Cardiac ventricle fibroblast (primary cell): ENCODE measurements at places on chromosomes 12 and 14. TPM values are rescaled to one million over a fixed set of nuclear protein-coding genes. Genes with fewer than 3 reads are reported as not detected.

SERPINA9 gene
- not detected in 2 replicates for total RNA-seq

TIMM9 gene
- total RNA-seq = 55.1 and 59.2 TPM in 2 replicates

JDP2 gene
- 72.1 and 78.1 TPM in 2 replicates for total RNA-seq

KCNA5 gene
- total RNA-seq = not detected in 2 replicates

TROAP gene
- 4.1 and 6.7 TPM in 2 replicates for total RNA-seq

CD27 gene
- not detected in 2 replicates for total RNA-seq

PPP1R36 gene
- total RNA-seq = 0.34 and 0.56 TPM in 2 replicates

PDZRN4 gene
- not detected in 2 replicates for total RNA-seq

FOXA1 gene
- total RNA-seq = not detected in 2 replicates

DNAJC22 gene
- total RNA-seq = 0.81 TPM in 1 of 2 replicates, not detected in the other

KRT8 gene
- 9.6 and 10.3 TPM in 2 replicates for total RNA-seq

SAMD15 gene
- total RNA-seq = 1.6 and 2.2 TPM in 2 replicates

ZDHHC22 gene
- total RNA-seq = not detected in 2 replicates

PPP1R1A gene
- 0.37 and 0.54 TPM in 2 replicates for total RNA-seq

NELL2 gene
- total RNA-seq = 0.49 TPM in 1 of 2 replicates, not detected in the other

PITPNM2 gene
- total RNA-seq = 2.2 and 3.3 TPM in 2 replicates

SDR9C7 gene
- not detected in 2 replicates for total RNA-seq

P2RX2 gene
- not detected in 2 replicates for total RNA-seq

CRIP1 gene
- total RNA-seq = 0.64 and 10.0 TPM in 2 replicates

IL22 gene
- total RNA-seq = not detected in 2 replicates
